ENCODE measurements at places on chromosomes 3 and 15. TPM values are rescaled to one million over a fixed set of nuclear protein-coding genes. Genes with fewer than 3 reads are reported as not detected.

- no peak for DNase-seq
Measured at GRCh38 chr15:65344914-65345275, 32.9 kb downstream of the IGDCC3 start.

DNA sequence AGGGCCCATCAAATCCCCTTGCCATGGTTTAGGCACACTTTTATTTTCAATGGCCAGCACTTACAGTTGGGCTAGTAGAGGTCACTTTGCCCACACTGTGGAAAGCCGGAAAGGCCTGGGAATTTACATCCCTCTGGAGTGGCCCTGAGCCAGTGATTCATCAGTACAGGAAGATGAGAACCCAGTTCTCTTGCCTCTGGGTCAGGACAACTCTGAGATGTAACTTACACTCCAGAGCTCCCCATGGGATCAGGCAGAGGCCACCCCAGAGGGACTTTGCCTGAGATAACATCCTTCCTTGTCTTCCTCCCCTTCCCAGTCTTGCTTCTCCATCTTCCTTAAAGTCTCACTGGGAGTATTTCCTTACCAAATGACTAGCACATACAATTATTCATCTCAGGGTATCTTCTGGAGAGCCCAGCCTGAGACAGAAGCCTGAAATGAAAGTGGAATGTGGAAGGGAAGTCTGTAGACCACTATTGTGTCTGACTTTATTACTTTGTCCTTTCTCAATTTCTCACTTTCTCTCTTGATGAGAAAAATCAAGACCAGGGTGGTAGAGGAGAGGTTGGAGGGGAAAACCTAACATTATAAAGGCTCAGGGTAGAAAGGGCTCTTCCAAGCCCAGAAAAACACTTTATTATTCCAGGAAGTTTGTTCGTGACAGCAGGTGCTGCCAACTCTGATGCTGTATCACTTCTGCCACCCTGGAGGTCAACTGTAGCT lies 220.8 kb downstream of the ZNF621 start:
- no peak for DNase-seq

DNA sequence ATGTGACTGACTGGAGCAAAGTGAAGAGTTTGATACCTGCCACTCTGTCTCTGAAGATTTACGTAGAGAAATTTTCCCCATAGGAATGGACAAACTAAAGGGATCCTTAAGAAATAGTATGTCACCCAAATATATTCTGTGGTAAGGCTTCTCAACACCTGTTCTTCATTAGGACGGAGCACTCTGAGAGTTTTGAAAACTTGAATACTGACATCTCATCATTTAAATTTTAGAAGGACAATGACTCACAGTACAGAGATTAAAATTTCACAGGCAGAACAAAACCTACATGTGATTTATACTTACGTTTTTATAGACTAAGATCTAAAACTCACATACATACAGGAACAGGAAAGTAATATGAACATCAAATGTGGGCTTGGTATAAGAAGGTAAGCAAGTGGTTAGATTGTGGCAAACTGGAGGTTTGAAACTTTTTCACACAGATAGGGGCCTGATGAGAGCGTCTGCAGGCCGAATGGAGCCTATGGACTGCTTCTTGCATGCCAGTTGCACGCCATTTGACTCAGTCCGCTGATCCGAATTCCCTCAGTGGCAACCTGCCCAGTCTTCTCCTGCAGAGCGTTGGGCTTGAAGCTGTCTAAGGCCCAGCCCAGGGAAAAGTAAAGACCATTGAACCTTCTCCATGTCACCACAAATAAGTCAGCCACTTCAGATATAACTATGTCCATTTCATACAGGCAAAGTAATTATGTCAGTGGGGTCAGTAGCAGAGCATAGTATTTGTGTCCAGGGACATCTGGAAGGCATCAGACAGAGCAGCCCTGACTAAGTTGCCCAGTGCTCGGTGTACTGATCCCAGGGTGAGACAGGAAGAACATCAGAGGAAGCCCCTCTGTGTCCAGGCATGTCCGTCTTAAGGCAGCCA lies 45.7 kb downstream of the ZBTB38 start:
- no peak for DNase-seq

GRCh38 chr3:13712682-13713180 lies 163.8 kb downstream of the FBLN2 start:
- DNase-seq, result no peak

GRCh38 chr3:161939918-161940620 lies 443.5 kb downstream of the OTOL1 start:
- DNase-seq, result no peak

The GOLGA8G gene
- total RNA-seq, result not detected

Data from activated T-cell treated with anti-CD3 and anti-CD28 coated beads, Interleukin-2, amount 50 U/mL, for 4 hours (primary cell).